ENCODE measurements at places on chromosomes 3 and 15.

DNA sequence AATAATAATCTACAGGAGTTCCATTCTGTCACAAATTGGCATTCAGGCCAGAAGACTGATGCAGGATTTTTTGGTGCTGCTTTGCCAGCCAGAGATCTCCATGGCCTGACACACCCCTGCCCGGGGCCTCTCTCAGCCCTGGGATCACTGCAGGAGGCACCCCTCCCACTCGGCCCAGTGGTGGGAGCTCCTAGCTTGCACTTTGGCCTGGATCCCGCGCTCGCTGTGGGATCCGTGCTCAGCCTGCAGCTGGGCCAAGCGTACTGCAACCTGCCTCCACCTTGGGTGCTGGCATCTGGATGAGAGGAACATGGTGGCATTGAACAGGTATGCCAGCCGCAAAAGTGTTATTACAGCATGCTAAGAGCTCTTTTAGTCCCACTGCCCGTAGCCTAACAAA is 656.7 kb upstream of the CCDC54 start:
- no peak for DNase-seq

DNA sequence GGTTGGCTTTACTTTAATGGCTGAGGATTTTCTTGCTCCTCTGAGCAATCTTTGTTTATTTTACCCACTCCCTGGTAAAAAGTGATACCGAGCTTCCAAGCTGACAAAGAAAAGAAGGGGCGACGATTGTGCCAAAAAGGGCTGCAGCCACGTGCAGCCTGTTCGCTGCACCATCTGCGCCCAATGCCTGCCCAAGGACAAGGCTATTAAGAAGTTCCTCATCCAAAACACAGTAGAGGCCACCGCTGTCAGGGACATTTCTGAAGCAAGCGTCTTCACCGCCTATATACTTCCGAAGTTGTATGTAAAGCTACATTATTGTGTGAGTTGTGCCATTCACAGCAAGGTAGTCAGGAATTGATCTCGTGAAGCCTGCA is 4.4 kb downstream of the ARHGAP31 start:
- no peak for DNase-seq

- DNase-seq: no peak
Observed at GRCh38 chr3:150757364-150757763, 5.6 kb downstream of the SIAH2 start.

- DNase-seq: no peak
Observed at GRCh38 chr3:138594935-138595610, 1.0 kb upstream of the CEP70 start.

GRCh38 chr15:100340721-100341238 is 995 bp downstream of the ADAMTS17 start:
- DNase-seq: no peak

DNA sequence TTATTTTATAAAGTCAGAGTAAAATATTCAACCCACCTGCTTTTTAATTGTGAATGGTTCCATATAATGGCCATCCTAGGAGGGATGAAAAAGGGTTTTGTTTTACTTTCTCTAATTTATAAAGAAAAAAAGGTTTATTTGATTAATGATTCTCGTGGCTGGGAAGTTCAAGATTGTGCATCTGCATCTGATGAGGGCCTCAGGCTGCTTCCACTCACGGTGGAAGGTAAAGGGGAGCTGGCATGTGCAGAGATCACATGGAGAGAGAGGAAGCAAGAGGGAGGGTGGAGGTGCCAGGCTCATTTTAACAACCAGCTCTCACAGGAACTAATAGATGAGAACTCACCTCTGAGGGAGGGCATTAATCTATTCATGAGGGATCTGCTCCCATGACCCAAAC is 27.7 kb upstream of the TRA2B start:
- no peak for DNase-seq

- no peak for DNase-seq
Observed at GRCh38 chr3:24387000-24387399, 107.7 kb downstream of the THRB start.

DNA sequence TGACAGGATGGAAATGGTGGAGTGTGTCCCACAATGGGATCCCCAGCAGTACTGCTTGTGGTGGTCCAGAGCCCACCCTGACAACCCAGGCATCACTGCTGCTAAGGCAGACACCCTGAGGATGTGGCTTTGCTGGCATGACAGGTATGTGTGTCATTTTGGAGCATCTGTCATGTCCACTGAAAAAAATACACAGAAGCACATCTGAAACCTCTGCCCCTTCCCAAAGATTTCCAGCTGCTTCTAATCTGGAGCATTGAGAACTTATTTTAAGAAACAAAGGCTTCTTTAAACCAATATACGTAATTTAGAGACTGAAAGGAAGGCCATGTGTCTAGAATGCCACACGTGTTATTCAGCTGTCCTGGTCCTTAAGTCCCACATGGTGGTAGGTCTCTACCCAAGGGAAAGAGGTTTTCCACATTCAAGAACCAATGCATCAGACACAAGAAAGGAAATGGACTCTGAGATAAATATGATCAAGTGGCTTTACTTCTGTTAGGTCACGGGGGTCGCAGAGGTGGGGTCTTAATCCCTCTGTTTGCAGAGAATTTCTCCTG is 88.3 kb downstream of the PDZRN3 start:
- DNase-seq: no peak

DNA sequence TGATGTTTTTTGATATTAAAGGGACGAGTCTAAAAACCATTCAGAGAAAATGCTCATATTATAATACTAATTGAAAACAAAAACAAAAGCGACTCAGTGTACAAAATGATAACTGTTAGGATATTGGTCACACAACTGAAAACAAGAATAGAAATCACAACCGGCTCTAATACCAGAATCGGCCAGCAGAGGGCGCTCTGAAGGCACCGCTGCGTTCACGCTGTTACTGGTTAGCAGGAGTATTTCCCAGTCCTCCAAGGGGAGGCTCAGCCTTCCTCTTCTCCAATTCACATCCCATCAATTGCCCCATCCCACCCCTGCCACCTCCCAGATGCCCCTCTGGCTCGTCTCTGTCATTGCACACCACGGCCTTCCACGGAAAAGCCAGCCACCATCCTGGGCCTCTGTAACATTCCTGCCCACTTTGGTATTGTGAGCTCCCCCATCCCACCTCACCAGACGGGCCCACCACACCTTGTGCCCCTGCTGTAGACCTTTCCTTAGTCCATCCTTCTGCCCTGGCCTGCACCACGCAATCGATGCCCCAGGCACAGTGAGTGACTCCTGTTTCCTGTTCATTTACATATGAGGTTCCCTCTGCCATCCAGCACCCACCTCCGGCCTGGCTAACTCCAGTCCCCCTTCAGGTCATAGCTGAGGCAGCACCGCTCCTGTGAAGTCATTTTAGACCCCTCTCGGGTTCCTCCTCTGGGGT is 8.5 kb downstream of the FAM107A start:
- DNase-seq: peak; percentile 20

- no peak for DNase-seq
Observed at GRCh38 chr3:127534161-127534451, 56.4 kb downstream of the TPRA1 start.

DNA sequence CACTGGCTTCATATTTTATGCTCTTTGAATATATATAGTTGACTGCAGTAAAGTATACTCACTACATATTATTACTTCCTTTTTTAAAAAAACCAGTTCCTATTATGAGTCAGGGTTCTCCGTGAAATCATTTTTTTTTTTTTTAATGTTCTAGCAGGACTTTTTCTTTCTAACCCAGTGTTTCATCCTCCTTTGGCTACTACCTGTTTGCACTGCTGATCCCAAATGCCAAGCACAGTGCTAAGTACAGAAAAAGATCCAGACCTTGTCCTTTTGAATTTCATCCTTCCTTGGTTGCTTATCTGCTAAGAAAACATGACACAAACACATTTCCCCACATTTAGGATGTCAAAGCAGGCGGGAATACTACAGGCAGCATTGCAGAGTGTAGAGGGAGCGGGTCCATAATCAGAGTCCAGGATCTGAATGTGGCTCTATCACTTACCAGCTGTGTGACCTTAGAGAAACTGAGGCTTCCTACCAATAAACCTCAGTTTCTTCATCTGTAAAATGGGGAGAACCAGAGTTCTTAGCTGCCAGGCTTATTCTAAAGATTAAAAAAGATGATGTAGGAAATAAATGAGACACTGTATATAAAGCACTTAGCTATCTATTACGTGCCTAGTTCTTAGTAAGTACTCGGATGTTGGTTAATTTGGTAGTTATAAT is 37.2 kb upstream of the ANPEP start:
- DNase-seq: no peak

- DNase-seq: no peak
Observed at GRCh38 chr3:183437666-183438564, 9.5 kb upstream of the MCF2L2 start.

DNA sequence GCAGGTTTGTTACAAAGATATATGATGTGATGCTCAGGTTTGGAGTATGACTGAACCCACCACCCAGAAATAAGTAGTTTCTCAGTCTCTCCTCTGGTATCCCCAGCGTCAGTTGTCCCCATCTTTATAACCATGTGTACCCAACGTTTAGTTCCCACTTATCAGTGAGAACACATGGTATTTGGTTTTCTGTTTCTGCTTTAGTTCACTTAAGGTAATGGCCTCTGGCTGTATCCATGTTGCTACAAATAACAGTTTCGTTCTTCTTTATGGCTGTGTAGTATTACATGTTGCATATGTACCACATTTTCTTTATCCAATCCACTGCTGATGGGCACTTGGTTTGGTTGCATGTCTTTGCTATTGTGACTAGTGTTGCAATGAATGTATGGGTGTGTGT is 132.3 kb downstream of the LMLN start:
- no peak for DNase-seq

DNA sequence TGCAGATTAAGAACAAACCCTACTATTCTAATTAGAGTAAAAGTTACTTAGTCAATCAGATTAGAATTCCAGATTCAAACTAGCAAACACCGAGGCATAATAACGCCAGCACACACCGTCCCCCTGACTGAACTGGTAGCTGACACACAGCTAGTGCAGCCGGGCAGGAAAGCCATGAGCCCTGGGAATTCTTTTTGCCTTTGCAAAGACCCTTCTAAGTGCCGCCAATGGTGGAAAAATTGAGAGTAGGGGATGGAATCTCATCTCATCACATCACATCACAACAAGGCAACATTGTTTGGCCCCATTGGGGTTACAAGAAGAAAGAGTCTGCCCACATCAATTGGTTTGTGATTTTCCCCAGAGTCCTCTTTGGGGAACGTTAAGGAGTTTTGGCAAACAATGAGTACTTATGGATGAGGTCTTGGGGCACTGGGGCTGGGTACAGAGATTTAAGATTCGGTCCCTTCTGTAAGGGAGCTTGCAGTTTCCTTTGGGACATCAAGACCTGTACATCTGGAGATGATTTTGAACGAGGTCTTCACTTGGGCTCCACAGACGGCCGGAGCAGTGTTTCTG is 120.4 kb upstream of the MEF2A start:
- DNase-seq: no peak

GRCh38 chr3:16608816-16609215 is 3.6 kb upstream of the DAZL start:
- DNase-seq: no peak

DNA sequence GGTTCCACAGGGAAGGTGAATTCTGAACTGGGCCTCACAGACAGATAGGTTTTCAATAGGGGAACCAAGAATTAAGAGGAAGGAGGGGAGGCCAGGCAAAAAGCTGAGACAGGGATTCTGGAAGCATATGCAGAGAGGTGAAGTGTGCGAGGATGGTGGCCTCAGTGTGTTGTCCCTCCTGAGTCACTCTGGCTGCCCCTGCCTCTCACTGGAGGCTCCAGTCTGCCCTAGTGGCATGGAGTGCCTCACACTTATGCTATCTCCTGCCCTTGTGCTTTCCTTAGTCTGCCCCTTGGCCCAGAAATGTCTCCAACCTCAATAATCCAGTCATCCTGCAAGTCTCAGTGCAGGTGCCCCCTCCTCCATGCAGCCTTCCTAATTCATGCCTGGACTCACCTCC is 32.2 kb upstream of the RBP1 start:
- DNase-seq: no peak

DNA sequence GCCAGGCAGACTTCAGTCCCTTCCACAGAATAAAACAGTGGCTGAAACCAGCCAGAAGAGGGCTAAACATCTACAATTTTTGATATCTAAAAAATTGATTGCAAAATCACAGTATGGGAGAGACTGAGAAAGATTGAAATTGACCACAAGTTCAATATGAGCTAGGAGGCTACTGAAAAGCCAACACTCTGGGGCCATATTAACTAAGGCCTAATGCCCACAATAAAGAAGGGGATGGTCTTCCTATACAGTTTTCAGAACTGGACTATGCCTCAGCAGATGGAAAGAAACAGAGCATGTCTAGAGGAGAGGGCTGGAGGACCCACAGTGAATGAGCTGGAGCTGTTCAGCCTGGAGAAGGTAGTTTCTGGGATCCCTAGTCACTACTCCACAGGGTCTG is 53.2 kb downstream of the WNT7A start:
- no peak for DNase-seq

Measured in stimulated activated CD4-positive, alpha-beta T cell treated with anti-CD3 and anti-CD28 coated beads, TNF-alpha, amount 100 ng/mL, for 1 hour (primary cell).